ENCODE measurements at places on chromosomes 3 and 15.

- no peak overlapping the region for H3K27ac ChIP-seq
- no peak overlapping the region for H3K4me3 ChIP-seq
- no peak for DNase-seq
- no peaks in the 10 kb centered on the region for H3K36me3 ChIP-seq
- no peaks in the 10 kb centered on the region for H3K27me3 ChIP-seq
Observed at GRCh38 chr15:96703794-96704550, 373.5 kb downstream of the NR2F2 start.

DNA sequence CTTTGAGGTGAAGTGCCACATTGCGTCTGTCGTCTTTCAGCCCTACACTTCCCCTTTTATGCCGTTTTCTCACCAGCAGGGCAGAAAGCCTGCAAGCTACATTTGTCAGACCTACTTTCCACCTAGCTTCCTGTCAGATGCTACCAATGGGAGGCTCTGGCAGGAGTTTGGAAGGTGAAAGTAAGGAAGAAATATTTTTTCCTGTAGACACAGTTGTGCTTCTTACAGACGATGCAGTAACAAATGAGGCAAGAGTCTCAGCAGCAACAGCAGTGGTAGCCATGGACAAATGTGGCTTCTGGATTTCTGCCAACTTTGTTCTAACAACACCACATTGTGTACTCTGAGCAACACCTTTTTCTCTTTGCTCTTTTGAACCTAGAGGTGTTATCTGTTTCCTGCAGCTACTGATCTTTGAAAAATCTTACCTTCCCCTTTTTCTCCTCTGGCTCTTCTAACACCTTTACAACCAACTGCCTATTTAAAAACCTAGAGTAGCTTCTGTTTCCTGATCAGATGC is 70.6 kb upstream of the STT3B start:
- DNase-seq: no peak
- no peaks in the 10 kb centered on the region for H3K36me3 ChIP-seq
- H3K4me1 ChIP-seq: peaks cover 10% of the 10 kb centered on the region
- no peaks in the 10 kb centered on the region for H3K27me3 ChIP-seq
- H3K27ac ChIP-seq: no peak overlapping the region

GRCh38 chr15:57890878-57891277 is 174.6 kb downstream of the ALDH1A2 start:
- no peak overlapping the region for H3K27ac ChIP-seq
- H3K4me1 ChIP-seq: no peaks in the 10 kb centered on the region
- no peak overlapping the region for H3K4me3 ChIP-seq

GRCh38 chr3:39118931-39119660 is 11.6 kb downstream of the TTC21A start:
- H3K36me3 ChIP-seq: no peaks in the 10 kb centered on the region
- H3K27me3 ChIP-seq: peaks cover 8% of the 10 kb centered on the region
- H3K4me1 ChIP-seq: peaks cover 3% of the 10 kb centered on the region
- no peak overlapping the region for H3K4me3 ChIP-seq
- DNase-seq: no peak

DNA sequence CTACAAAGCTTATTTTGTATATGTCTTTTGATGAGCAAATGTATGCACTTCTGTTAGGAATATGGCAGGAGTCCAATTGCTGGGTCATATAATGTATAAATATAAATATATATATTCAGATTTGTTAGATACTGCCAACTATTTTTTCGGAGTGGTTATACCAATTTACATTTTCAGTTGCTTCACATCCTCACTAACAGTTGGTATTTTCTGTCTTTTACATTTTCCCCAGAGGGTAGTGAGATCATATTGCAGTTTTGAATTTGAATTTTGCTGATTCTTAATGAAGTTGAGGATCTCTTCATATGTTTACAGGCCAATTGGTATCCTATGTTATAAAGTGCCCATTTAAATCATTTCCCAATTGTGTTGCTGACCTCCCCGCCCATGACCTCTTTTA is 139.0 kb upstream of the KCNMB2 start:
- no peaks in the 10 kb centered on the region for H3K27me3 ChIP-seq
- H3K4me3 ChIP-seq: no peak overlapping the region
- peaks cover 6% of the 10 kb centered on the region for H3K4me1 ChIP-seq

DNA sequence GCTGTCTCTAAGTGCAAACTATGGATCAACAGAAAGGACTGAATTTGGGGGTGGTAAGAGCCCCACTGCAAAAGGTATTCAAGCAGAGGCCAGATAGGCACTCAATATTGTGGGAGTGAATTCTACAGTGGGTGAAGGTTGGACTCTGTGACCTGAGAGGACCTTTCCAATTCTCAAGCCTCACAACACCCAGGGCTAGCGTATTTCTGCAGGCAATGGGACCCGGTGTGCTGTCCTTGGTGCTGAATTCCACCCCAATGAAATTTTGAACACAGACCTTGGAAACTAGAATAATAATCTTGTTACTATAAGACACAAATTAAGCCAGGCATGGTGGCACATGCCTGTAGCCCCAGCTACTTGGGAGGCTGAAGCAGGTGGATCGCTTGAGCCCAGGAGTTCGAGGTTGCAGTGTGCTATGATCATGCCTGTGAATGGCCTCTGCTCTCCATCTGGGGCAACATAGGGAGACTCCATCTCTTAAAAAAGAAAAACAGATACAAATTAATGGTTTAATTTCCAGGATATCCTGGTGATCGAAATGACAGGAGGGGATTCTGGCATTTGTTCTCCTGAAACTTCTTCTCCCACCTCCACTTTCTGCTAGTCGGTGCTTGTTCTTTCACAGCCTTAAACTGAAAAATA is 135.4 kb downstream of the RAB11A start:
- H3K27ac ChIP-seq: no peak overlapping the region
- H3K4me1 ChIP-seq: no peaks in the 10 kb centered on the region
- peaks cover 18% of the 10 kb centered on the region for H3K27me3 ChIP-seq
- no peaks in the 10 kb centered on the region for H3K36me3 ChIP-seq
- no peak overlapping the region for H3K4me3 ChIP-seq

DNA sequence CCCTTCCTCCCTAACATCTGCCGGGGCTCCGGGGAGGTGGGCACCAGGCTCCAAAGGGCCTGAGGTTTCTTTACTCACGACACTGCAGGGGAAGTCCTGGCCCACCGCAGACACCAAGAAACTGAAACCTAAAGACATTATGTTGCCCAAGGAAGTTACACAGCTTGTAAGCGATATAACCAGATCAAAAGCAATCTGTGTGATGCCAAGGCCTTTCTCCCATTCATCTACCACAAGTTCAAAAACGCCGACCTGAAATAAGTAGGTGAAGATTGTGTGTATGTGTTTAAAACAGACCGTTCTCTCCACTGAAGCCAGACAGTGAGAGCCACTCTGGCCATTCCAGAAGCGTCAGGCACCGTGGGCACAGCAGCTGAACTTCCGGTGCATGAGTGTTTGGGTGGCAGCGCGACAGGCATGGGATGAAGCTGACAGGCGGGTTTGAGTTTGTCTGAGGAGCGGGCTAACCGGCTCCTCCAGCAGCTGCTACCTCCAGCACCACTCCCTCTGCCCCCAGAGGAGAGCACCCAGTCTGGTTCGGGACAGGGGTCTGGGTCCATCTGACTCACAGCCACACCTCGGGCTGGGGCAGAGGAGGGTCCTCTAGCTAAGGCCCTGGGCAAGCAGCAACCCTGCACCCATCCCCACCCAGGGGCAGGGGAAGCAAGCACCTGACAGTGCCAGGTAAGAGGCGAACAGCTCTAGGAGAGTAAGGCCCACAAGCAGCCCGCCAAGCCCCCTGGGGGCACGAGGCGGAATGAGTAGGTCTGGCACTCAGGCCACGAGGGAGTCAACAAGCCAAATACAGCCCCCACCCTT is 1.3 kb downstream of the TNK2 start:
- H3K27me3 ChIP-seq: no peaks in the 10 kb centered on the region
- H3K36me3 ChIP-seq: peaks cover 28% of the 10 kb centered on the region
- peaks cover 51% of the 10 kb centered on the region for H3K4me1 ChIP-seq

All from activated CD8-positive, alpha-beta memory T cell treated with anti-CD3 and anti-CD28 coated beads, Interleukin-2, amount 10 ng/mL, durations not matched to agents 7 days and 5 days (primary cell).